A549 treated with RU486 at 1 μM for 4 hours (cell line): ENCODE measurements at places on chromosomes 5 and 9. TPM values are rescaled to one million over a fixed set of nuclear protein-coding genes. Genes with fewer than 3 reads are reported as not detected.

Gene SHISAL2B
- total RNA-seq, result not detected in 5 replicates

Gene GCNT1
- total RNA-seq, result 0.80 to 3.0 TPM (median 2.6 TPM) in 5 replicates

Gene WDR5
- total RNA-seq, result 54.0 to 64.8 TPM (median 61.9 TPM) in 5 replicates

Gene CCDC192
- total RNA-seq, result not detected in 5 replicates

Gene STPG3
- not detected in 5 replicates for total RNA-seq

Gene KIF20A
- total RNA-seq, result 42.0 to 48.1 TPM (median 47.0 TPM) in 5 replicates

Gene PCDHGC5
- 0.02 to 0.09 TPM in 2 of 5 replicates, not detected in the others for total RNA-seq

Gene PHF24
- 0.12 to 0.31 TPM (median 0.20 TPM) in 4 of 5 replicates, not detected in the other for total RNA-seq

Gene MYOT
- total RNA-seq, result not detected in 5 replicates

Gene TYRP1
- not detected in 5 replicates for total RNA-seq

Gene PCDHB9
- 0.03 to 0.06 TPM in 2 of 5 replicates, not detected in the others for total RNA-seq

Gene CDO1
- 0.14 TPM in 1 of 5 replicates, not detected in the others for total RNA-seq
